ENCODE measurements at places on chromosomes 2 and 18.

- no peak for DNase-seq
Observed at GRCh38 chr18:2588666-2589344, 17.4 kb downstream of the NDC80 start.

DNA sequence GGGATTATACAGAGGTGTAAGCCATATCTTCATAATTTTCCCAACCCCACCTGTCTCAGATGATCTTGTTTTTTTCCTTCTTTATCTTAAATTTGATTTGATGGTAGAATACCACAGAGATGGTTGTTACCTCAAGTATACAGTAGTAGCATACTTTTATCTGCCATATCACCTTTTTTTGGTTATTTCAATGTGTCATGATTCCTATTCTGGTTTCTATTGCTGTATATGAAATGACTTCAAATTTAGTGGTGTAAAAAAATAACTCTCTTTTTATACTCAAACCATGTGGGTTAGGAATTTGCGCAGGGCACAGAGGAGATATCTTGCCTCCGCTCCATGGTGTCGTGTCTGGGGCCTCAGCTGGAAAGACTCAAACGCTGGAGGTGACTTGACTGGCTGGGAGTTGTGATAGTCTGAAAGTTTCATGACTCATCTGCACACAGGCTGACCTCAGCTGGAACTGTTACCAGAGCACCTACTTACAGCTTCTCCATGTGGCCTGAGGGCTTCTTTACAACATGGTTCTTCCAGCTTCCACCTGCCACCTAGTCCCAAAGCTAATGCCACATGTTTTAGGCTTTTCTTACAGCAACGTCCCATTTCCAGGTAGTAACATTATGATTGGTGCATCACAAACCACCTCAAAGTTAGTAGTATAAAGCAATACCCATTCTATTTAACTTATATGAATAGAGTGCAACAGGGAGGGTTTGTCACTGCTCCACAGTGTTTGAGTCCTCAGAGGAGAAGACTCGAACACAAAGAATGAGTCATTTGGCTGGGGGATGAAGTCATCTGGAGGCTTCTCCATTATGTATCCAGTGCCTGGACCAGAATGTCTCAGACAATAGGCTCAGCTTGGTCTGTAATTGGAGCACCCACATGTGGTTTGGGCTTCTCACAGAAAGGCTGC, 82.3 kb upstream of the XPO1 start:
- no peak for DNase-seq

DNA sequence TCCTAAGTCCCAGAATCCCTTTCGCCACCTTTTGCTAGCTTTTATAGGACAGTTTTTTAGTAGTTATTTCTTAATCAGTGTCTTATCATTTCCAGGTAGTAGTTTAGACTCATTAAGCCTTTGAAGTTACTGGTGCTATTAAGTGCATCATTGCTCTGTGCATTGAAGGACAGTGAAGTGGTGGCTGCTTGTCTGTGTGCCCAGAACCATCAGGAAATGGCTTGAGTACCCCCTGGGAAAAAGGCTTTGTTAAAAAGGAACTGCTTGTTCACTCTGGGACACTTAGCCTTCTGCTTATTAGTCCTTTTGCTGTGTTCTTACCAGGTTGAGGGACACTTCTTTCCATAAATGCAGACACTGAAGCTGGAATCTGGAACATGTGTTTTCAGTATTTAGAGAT, 30.0 kb downstream of the DTNA start:
- DNase-seq = no peak

- DNase-seq = no peak
Observed at GRCh38 chr2:171798156-171798820, 95.8 kb downstream of the SLC25A12 start.

DNA sequence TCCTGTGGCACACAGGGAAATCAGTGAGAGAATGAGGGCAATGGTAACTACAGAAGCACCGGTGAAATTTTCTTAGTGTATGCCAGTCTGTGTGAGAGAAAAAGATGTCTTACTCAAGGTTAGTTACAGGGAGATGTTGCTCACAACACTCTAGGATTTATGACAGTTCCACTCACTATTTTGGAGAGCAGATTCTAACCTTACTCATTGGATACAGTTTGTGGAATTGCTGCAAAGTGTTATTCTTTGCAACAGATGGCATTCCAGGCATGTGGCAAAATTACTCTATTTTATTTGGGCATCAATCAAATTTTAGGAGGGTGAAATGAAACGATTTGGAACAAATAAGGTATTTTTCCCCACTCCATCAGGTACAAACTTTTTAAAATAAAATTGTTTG, 449.1 kb downstream of the PIK3C3 start:
- no peak for DNase-seq

GRCh38 chr2:158773121-158773520, 22.0 kb upstream of the DAPL1 start:
- peak; percentile 46 for DNase-seq

DNA sequence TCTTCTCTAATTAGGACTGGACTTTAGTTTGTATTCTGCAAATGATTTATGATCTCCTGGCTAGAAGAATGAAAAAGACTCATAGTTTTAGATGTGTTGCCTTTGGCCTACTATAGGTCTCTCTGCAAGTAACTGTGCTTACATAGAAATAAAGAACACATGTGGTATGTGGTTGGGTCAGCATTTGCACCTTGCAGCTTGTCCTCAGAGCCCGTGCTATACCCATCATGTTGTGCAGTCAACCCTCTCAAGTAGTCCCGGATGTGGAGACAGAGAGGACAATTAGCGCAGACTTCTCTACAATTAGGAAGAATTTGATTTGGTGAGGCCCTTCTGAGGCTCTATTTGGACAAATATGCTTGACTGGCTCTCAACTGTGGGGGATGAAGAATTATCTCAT, 203.7 kb upstream of the ITGA4 start:
- DNase-seq = no peak

GRCh38 chr2:182067393-182067792, 81.7 kb downstream of the PPP1R1C start:
- DNase-seq = no peak

DNA sequence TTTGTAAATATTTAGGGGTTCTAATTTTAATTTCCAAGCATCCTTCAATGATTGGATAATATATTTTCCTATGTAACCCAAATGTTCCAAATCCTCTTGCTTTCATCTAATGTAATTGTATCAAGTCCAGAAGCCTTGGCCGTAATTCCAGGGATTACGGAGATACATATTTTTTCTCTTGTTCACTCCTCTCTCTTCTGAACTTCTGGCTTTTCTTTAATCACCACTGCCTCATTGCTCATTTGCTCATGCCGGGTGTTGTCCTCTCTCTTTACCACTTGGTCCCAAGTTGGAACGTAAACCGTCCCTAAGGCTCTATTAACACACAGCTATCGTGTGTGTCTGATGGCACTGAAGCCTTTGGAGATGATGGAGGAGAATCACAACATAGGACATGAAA, 188.7 kb upstream of the COL3A1 start:
- no peak for DNase-seq

- DNase-seq = no peak
Observed at GRCh38 chr2:162293122-162293786, 25.2 kb downstream of the IFIH1 start.

- DNase-seq = no peak
Observed at GRCh38 chr2:67130531-67131256, 266.4 kb upstream of the ETAA1 start.

DNA sequence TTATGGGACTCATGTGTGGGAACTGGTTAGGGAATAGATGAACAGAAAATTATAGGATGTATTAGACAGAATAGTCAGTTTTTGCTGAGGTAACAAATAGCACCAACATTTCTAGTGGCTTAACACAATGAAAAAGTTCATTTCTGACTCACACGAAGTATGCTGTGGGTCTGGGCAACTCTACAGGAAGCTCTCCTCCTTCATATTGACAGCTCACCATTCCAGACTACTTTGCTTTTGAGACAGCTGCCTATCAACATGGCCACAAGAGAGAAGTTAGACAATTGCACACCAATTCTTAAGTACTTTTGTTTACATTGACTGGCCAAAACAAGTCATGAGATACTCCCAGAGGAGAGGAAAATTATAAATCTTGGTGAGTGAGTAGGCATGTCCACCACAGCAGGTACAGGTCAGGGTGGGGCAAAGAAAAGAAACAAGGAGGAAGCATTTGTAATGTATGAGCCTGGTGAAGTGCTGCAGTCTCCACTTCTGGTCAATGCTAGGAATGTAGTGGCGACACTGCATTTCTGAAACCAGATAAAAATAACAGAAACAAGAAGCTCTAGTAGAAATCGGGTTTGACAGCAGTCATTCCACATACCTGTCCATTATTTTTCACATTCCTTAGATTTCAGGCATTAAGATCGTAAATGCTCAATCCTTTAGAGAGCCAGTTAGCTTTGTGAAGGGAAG, 141.6 kb downstream of the ICOS start:
- DNase-seq = no peak

GRCh38 chr2:176202491-176202890, 14.0 kb downstream of the HOXD1 start:
- no peak for DNase-seq

GRCh38 chr18:59878644-59879043, 21.2 kb upstream of the PMAIP1 start:
- no peak for DNase-seq

Measured in C1 segment of cervical spinal cord (tissue), 14 donors.